ENCODE measurements at places on chromosomes 3 and 15.

DNA sequence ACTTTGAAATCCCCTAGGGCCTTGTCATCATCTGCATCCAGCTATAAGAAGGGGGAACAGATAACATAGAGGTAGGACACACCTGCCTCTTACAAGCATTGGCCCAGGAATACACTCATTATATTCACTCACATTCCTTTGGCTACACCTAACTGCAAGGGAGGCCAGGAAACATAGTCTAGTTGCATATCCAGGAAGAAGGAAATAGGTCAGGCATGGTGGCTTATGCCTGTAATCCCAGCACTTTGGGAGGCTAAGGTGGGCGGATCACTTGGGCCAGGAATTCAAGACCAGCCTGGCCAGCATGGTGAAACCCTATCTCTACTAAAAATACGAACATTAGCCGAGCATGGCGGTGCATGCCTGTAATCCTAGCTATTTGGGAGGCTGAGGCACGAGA lies 48.8 kb downstream of the GTPBP8 start:
- no peak for DNase-seq

GRCh38 chr3:11558918-11559815 lies 84.5 kb downstream of the VGLL4 start:
- no peak for DNase-seq

DNA sequence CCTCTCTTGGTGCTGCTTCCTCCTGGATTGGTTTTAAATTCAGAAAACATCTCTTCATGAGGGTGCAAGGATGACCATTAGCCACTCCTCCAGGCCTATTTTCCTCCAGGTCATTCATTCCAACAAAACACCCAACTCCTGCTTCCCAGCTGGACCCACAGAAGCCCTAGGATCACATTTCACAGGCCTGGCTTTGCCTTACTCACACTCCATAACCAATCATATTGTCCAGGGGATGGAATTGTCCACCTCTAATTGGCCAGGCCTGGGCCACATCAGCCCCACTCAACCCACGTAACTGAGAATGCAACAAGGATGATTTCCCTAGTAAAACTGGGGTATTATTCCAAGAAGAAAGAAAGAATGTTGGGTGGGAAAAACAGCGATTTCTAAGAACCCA lies 616.7 kb upstream of the SUCLG2 start:
- DNase-seq, result no peak

DNA sequence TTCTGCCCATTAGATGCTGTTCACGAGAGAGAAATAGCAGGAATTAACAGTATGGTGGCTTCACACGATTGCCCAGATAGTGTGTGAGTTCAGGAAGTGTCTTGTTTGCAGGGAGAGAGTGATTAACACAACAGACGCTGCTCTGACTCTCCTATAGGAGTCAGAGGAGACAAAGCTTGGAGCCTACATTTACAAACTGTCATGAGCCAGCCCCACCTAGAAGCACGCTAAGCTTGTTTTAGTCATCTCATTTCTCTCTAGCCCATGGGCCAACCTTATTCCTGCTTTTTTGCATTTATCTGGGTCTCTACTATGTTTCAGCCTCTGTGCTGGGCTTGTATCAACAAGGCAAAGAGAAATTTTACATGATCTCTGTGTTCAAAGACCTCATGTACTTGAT lies 128.3 kb upstream of the BFSP2 start:
- DNase-seq, result no peak

GRCh38 chr15:50876989-50877360 lies 31.5 kb upstream of the AP4E1 start:
- peak; percentile 30 for DNase-seq

- no peak for DNase-seq
Observed at GRCh38 chr3:122052968-122053367, 2.2 kb upstream of the CD86 start.

GRCh38 chr15:78359041-78359808 lies 19.1 kb downstream of the CRABP1 start:
- DNase-seq, result no peak
